ENCODE measurements at places on chromosomes 11 and 22.

GRCh38 chr11:70755410-70756158 lies 357.3 kb downstream of the CTTN start:
- H3K36me3 ChIP-seq = no peaks in the 10 kb centered on the region
- DNase-seq = peak; percentile 58
- H3K27ac ChIP-seq = no peak overlapping the region
- H3K27me3 ChIP-seq = peaks cover 73% of the 10 kb centered on the region
- H3K4me3 ChIP-seq = no peak overlapping the region

- no peak for DNase-seq
- no peaks in the 10 kb centered on the region for H3K4me1 ChIP-seq
- H3K36me3 ChIP-seq = no peaks in the 10 kb centered on the region
- no peaks in the 10 kb centered on the region for H3K27me3 ChIP-seq
- no peak overlapping the region for H3K27ac ChIP-seq
Measured at GRCh38 chr11:7871056-7871455, 60.0 kb downstream of the OR10A6 start.

GRCh38 chr11:77506857-77507256 lies 33.0 kb upstream of the PAK1 start:
- H3K27ac ChIP-seq = no peak overlapping the region
- H3K27me3 ChIP-seq = no peaks in the 10 kb centered on the region
- H3K36me3 ChIP-seq = no peaks in the 10 kb centered on the region
- H3K4me3 ChIP-seq = no peak overlapping the region
- no peak for DNase-seq
- H3K4me1 ChIP-seq = peaks cover 5% of the 10 kb centered on the region

- no peak overlapping the region for H3K27ac ChIP-seq
- no peaks in the 10 kb centered on the region for H3K4me1 ChIP-seq
- H3K27me3 ChIP-seq = no peaks in the 10 kb centered on the region
- no peak for DNase-seq
- no peak overlapping the region for H3K4me3 ChIP-seq
Measured at GRCh38 chr11:83554876-83555275, 268.7 kb upstream of the CCDC90B start.

DNA sequence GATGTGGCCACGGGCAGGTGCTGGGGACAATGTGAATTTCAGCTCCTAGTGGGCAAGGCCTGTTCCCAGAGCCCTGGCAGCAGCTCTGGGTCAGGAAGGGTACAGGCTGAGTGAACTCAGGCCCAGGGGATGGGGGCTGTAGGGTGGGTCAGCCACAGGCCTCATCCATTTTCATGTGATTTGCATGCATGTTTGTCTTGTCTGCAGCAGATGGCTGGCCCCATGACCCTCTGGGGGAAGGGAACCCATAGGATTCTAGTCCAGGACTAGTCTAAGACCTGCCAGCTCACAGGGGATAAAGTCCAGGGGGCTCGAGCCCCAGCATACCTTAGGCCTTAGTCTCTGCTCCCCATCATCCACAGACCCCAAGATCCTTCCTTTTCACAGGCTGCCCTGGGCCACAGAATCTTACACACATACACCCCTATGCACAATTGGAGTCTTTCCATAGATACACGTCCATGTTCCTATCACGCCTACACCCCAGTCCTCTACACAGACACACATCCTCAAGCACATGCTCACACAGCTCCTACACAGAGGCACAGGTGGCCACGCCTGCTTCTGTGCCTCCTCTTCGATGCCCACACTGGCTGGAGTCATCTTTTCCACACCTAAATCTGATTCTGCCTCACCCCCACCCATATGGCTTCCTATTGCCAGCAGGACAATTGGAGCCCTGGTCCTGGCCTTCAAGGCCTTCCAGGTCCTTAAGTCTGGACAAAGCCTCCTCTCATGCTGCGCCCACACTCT lies 25.7 kb downstream of the PDE2A start:
- no peaks in the 10 kb centered on the region for H3K36me3 ChIP-seq
- DNase-seq = no peak
- no peak overlapping the region for H3K27ac ChIP-seq
- no peak overlapping the region for H3K4me3 ChIP-seq
- 0 out of 2 replicates have a peak, but pooled peaks cover under 1% of the 10 kb centered on the region for H3K27me3 ChIP-seq
- no peaks in the 10 kb centered on the region for H3K4me1 ChIP-seq

DNA sequence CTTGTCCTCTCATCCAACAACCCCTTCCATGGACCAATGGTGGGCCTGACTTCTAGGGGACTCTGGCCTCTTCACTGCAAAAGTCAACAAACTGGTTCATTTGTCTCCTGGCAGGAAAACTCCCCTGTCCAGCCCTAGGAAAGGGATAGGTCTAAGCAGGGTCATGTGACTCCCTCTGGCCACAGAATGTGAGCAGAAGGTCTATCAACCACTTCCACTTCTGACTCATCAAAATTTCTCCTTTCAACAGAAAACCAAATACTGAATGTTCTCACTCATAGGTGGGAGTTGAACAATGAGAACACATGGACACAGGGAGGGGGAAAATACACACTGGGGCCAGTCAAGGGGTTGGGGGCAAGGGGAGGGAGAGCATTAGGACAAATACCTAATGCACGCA lies 1.3 kb upstream of the ISX start:
- no peaks in the 10 kb centered on the region for H3K36me3 ChIP-seq
- H3K27ac ChIP-seq = no peak overlapping the region

GRCh38 chr11:82988936-82989627 lies 82.6 kb downstream of the RAB30 start:
- peaks cover 27% of the 10 kb centered on the region for H3K36me3 ChIP-seq
- no peak overlapping the region for H3K27ac ChIP-seq
- H3K4me3 ChIP-seq = no peak overlapping the region
- DNase-seq = no peak
- H3K27me3 ChIP-seq = no peaks in the 10 kb centered on the region

- no peaks in the 10 kb centered on the region for H3K36me3 ChIP-seq
- H3K27me3 ChIP-seq = no peaks in the 10 kb centered on the region
- no peaks in the 10 kb centered on the region for H3K4me1 ChIP-seq
Measured at GRCh38 chr11:93198215-93198845, 539 bp upstream of the SLC36A4 start.

DNA sequence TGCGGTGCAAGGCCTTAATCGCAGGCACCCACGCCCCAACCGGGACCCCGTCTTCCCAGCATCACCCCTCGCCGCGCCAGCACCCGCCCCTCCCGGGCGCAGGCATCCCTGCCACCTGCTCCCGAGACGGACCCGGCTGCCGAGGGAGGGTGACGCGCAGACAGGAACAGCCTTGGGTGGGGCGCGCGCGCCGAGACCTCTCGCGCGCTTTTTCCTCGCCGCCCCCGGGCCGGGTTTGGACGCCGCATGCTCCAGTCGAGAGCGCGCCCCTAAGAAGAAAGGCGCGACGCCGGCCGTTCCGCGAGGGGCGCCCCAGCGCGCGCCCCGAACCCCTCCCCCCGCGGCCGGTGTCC lies 504 bp downstream of the CFL1 start:
- H3K36me3 ChIP-seq = peaks cover 28% of the 10 kb centered on the region
- H3K4me1 ChIP-seq = peaks cover 16% of the 10 kb centered on the region
- H3K4me3 ChIP-seq = peak overlapping the region; percentile 99
- H3K27ac ChIP-seq = peak overlapping the region; percentile 80
- H3K27me3 ChIP-seq = no peaks in the 10 kb centered on the region

- H3K27ac ChIP-seq = no peak overlapping the region
- H3K4me3 ChIP-seq = no peak overlapping the region
- no peaks in the 10 kb centered on the region for H3K36me3 ChIP-seq
- H3K27me3 ChIP-seq = no peaks in the 10 kb centered on the region
Measured at GRCh38 chr11:3021125-3021524, 29.0 kb upstream of the NAP1L4 start.

GRCh38 chr11:91163619-91164451 lies 941.0 kb upstream of the CHORDC1 start:
- H3K4me3 ChIP-seq = no peak overlapping the region
- no peaks in the 10 kb centered on the region for H3K27me3 ChIP-seq
- no peak overlapping the region for H3K27ac ChIP-seq
- H3K4me1 ChIP-seq = no peaks in the 10 kb centered on the region
- no peaks in the 10 kb centered on the region for H3K36me3 ChIP-seq
- DNase-seq = no peak

DNA sequence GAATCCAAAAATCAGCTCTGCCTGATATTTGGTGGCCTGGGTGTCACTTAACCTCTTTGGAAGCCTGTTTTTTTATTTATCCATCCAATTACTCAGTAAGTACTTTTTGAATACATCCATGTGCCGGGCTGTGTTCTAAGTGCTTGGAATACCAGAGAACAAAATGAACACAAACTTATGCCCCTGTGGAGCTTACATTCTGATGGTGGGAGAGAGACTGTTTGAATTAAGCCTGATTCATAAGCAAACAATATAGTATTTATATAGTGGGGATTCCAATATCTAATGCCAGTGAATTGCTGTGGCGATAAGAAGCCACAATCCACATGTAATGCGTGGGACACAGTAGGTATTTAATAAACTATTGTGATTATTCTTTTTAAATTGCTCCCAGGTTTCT lies 19.4 kb downstream of the KCNJ5 start:
- DNase-seq = no peak
- H3K27ac ChIP-seq = no peak overlapping the region
- no peaks in the 10 kb centered on the region for H3K27me3 ChIP-seq
- H3K36me3 ChIP-seq = no peaks in the 10 kb centered on the region
- H3K4me3 ChIP-seq = no peak overlapping the region
- H3K4me1 ChIP-seq = no peaks in the 10 kb centered on the region

GRCh38 chr11:20089796-20090653 lies 70.2 kb downstream of the DBX1 start:
- no peaks in the 10 kb centered on the region for H3K27me3 ChIP-seq
- peak overlapping the region; percentile 38 for H3K27ac ChIP-seq
- no peaks in the 10 kb centered on the region for H3K36me3 ChIP-seq
- peaks cover 14% of the 10 kb centered on the region for H3K4me1 ChIP-seq
- no peak for DNase-seq
- H3K4me3 ChIP-seq = no peak overlapping the region

DNA sequence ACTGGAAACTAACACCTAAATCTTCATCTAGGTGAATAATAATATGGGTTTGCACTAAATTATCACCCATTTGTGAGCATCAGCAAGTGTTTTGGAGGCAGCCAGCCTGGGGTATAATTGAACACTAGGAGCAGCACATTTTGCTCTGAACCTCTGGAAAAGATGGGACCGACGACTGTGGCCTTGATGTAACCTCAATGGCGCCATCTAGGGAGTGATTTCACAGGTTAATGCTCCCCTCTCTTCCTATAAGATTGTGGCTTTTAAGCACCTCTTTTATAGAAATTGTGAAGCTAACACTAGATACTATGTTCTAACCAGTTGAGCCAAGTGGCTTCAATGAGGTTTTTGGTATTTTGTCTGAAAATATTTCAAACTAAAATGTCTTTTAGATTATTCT lies 203.7 kb downstream of the NELL1 start:
- no peaks in the 10 kb centered on the region for H3K36me3 ChIP-seq
- H3K27ac ChIP-seq = no peak overlapping the region
- no peak overlapping the region for H3K4me3 ChIP-seq
- no peaks in the 10 kb centered on the region for H3K27me3 ChIP-seq

GRCh38 chr11:44018127-44018521 lies 29.7 kb upstream of the ACCSL start:
- H3K4me1 ChIP-seq = no peaks in the 10 kb centered on the region
- H3K27ac ChIP-seq = no peak overlapping the region
- H3K27me3 ChIP-seq = no peaks in the 10 kb centered on the region
- no peak for DNase-seq
- H3K4me3 ChIP-seq = no peak overlapping the region
- H3K36me3 ChIP-seq = no peaks in the 10 kb centered on the region

- 0 out of 2 replicates have a peak, but pooled peaks cover 4% of the 10 kb centered on the region for H3K27me3 ChIP-seq
- no peak overlapping the region for H3K4me3 ChIP-seq
- H3K4me1 ChIP-seq = no peaks in the 10 kb centered on the region
- no peak overlapping the region for H3K27ac ChIP-seq
- DNase-seq = no peak
Measured at GRCh38 chr22:30860176-30861105, 108.1 kb downstream of the MORC2 start.

DNA sequence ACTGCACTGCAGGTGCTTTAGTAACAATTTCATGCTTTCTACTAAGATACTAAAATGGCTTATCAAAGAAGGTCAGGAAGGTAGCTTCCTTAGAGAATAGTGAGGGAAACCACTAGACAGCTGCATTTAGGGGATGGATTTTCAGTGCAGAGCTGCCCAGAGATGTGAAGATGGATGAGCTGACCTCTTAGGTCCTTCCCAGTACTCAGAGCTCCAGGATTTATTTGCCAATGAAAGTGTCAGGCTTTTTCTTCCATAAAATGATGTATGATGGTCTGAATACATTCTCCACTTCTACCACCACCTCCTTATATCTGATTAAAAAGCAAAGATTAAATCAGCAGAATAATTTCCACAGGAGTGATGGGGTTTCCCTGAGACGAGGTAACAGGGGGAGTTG lies 35.0 kb downstream of the SC5D start:
- DNase-seq = no peak
- no peaks in the 10 kb centered on the region for H3K36me3 ChIP-seq
- H3K4me1 ChIP-seq = no peaks in the 10 kb centered on the region
- H3K27ac ChIP-seq = no peak overlapping the region

DNA sequence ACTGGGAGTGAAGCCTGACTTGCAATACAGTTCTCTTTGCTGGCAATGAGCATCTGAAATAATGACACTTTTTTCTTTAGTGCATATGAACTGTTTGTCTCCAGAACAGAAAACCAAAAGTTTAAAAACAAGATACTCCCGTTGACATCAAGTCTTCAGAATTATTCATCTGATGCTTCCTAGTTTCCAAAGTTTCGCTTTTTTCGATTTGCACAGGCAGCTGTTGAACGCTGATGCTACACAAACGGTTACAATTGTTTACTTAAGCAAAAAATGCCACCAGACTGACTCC lies 612 bp upstream of the BIRC2 start:
- peak overlapping the region; percentile 88 for H3K4me3 ChIP-seq
- peak; percentile 14 for DNase-seq
- no peaks in the 10 kb centered on the region for H3K27me3 ChIP-seq

GRCh38 chr11:113267493-113267892 lies 46.9 kb upstream of the TTC12 start:
- no peaks in the 10 kb centered on the region for H3K4me1 ChIP-seq
- no peak for DNase-seq
- no peak overlapping the region for H3K4me3 ChIP-seq
- no peaks in the 10 kb centered on the region for H3K36me3 ChIP-seq
- no peak overlapping the region for H3K27ac ChIP-seq
- no peaks in the 10 kb centered on the region for H3K27me3 ChIP-seq

DNA sequence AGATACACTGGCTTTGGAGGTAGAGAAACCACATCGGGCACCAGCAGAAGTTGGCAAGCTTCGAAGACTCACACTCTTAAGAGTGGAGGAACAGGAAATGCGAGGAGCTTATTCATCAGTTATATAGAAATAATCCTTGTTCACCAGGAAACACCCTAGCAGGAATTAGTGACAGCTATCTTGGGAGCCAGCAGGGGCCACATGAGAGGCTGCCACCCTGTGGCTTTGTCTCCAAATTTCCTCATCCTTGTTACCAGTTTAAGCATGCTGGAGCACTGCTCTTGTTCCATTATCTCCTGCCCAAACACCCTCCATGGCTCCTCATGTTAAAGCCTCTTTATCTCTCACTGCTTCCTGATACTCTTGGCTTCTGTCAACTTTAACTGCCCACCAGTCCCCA lies 131.0 kb downstream of the PLEKHA7 start:
- H3K36me3 ChIP-seq = no peaks in the 10 kb centered on the region
- peak overlapping the region; percentile 7 for H3K27ac ChIP-seq
- no peak overlapping the region for H3K4me3 ChIP-seq
